Large intestine (tissue), 12 donors: ENCODE measurements at places on chromosomes 13 and 19.
A peak's percentile ranks its signal among the peaks of the same experiment; 100 is the strongest.

GRCh38 chr13:67632590-67632989 lies 402.5 kb upstream of the PCDH9 start:
- DNase-seq = no peak
- H3K36me3 ChIP-seq = no peaks in the 10 kb centered on the region
- H3K4me3 ChIP-seq = no peak overlapping the region
- no peak overlapping the region for H3K27ac ChIP-seq
- H3K4me1 ChIP-seq = no peaks in the 10 kb centered on the region

GRCh38 chr13:74305876-74306275 lies 171.7 kb upstream of the KLF12 start:
- H3K27me3 ChIP-seq = no peaks in the 10 kb centered on the region
- DNase-seq = no peak
- no peaks in the 10 kb centered on the region for H3K36me3 ChIP-seq
- no peaks in the 10 kb centered on the region for H3K4me1 ChIP-seq
- H3K4me3 ChIP-seq = no peak overlapping the region

DNA sequence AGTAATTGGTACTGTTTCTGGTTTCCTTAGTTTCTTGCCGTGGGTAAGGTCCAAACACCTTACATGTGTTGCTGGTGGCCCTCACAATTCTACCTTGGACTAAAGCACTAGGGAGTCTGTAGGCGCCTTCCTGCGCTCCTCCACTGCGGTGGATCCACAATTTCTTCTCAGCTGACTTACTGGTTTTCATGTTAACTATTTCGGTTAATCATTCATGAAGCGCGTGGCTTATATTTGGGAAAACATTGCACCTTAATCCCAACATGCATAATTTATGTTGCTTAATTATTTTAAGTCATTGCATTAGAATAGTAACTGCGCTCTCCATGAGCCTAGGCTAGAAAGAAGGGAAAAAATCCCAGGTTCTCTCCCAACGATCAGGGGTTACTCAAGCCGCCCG lies 37.7 kb downstream of the ARHGEF7 start:
- DNase-seq = peak; percentile 85
- H3K36me3 ChIP-seq = peaks cover 2% of the 10 kb centered on the region
- peak overlapping the region; percentile 78 for H3K4me3 ChIP-seq
- H3K27me3 ChIP-seq = peaks cover 4% of the 10 kb centered on the region
- peaks cover 2% of the 10 kb centered on the region for H3K4me1 ChIP-seq
- peak overlapping the region; percentile 98 for H3K27ac ChIP-seq

DNA sequence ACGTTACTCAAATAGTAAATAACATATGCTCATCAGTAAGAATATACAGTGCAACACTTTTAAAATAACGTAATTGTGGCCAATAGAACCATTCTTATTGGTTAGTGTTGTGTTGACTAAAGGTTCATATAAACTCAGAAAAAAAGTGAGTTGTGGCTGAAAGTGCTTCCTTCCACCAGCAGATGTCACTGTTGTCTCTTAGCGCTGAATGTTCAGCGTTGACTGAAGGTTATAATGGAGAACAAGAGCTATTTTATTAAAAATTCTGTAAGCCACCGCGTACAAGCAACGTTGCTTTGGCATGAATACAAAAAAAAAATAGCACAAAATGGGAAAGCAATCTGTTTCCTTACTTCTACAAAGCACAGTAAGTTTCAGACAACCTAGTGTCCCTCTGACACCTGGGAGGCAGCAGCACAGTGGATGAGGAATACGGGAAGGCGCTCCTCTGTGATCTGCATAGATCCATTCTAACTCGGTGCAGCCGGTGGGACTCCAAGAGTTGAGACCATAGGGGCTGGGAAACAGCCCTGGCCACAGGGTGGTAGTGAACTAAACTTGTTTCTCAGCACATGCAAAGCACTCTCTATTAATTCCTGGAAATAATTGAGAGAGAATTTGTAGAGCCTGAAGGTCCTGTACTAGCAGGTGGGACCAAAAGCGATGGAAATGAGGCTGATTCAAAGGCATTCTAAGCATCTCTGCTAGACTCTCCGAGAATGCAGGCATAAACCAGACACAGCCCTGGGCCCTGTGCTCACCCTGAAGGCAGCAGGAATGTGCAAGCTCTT lies 23.9 kb upstream of the OXGR1 start:
- DNase-seq = no peak
- no peak overlapping the region for H3K27ac ChIP-seq
- H3K4me3 ChIP-seq = no peak overlapping the region
- H3K36me3 ChIP-seq = no peaks in the 10 kb centered on the region
- peaks cover 7% of the 10 kb centered on the region for H3K4me1 ChIP-seq

GRCh38 chr13:60214213-60215055 lies 50.7 kb upstream of the DIAPH3 start:
- no peak overlapping the region for H3K27ac ChIP-seq
- no peak overlapping the region for H3K4me3 ChIP-seq
- H3K27me3 ChIP-seq = no peaks in the 10 kb centered on the region
- DNase-seq = no peak
- H3K36me3 ChIP-seq = no peaks in the 10 kb centered on the region

DNA sequence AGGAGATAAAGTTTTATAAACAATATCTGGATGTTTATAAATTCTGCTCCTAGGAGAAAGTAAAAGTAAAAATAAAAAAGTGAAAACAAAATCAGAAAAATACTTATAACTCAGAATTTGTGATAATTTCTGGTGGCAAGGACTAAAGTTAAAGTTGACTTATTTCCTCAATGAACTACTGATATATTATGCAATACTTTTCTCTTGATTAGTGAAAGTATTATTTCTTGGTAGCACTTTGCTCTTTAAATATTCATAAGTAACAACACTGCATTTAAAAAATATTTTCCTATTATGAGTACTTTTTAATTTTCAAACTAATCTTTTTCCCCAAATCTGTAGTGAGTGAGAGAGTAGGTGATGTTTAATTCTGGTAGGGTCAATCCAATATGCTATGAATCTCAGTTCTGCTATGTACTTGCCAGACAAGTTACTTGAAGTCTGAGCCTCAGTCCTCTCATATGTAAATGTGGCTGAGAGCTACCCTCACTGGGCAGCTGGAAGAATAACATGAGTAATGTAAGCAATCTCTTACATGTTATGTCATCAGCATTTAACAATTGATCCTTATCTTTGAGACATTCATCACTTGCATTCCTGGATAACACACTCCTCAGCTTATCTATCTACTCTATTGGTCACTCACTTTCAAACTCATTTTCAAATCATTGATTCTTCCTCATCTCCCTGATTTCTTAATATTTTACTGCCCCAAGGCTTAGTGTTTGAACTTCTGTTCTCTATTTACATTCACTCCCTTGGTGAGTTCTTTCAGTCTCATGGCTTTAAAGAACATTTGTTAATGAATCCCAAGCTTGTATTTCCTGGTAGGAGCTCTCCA lies 239.0 kb downstream of the RGCC start:
- no peak for DNase-seq
- H3K4me3 ChIP-seq = no peak overlapping the region

DNA sequence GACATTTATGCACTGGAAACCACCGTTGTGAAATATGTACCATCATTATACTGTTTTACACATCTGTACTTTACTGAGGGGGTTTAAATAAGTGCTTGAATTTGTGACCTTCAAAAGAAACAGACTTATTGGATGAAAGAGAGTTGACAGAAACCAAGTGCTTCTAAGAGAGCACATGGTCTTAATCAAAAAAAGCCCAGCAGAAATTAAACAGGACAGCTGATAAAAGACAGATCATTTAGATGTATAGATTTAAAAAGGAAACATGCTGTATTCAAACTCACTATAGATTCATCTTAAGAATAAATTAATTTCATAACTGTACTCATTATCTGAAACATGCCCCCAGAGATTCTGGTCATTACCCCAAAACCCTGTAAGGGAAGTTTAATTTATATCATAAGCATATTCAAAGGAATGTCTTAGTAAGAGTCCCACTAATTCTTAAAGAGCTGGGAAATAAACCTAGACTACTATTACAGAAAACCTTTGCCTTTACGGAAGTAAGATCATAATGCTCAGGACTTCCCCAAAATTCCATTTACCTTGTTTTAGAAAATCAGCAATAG lies 421.8 kb downstream of the DCT start:
- H3K4me1 ChIP-seq = no peaks in the 10 kb centered on the region
- H3K4me3 ChIP-seq = no peak overlapping the region
- H3K27ac ChIP-seq = no peak overlapping the region
- DNase-seq = no peak

DNA sequence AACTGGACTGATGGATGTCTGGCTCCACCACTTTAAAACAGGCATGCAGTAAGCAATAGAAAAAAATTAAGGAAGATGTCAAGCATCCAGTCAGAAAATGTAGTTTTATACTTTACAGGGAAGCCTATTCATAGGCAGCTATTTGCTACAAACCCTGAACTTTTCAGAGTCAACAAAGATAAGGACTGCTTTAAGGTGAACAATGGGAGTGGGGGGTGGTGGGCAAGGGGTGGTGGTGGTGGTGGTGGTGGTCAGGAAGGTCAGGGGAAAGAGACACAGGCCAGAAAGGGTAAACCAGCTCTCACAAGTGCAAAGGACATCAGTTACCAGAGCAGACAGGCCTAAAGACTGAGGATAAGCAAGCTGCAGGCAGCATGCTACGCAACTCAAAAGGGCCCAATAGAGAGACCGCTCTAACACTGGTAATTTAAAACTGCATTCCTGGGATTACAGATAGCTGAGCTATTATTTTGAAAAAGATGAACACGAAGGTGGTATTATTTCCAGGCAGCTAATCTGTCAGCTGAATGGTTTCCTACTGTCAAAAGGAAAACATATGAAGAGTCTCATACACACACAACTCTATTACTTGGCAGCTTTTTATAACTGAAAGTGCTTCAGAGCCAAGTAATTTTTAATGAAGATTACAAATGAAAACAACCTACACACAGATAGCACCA lies 14.8 kb downstream of the BRD4 start:
- no peaks in the 10 kb centered on the region for H3K36me3 ChIP-seq
- H3K4me3 ChIP-seq = no peak overlapping the region
- no peak overlapping the region for H3K27ac ChIP-seq
- no peaks in the 10 kb centered on the region for H3K4me1 ChIP-seq
- H3K27me3 ChIP-seq = no peaks in the 10 kb centered on the region

DNA sequence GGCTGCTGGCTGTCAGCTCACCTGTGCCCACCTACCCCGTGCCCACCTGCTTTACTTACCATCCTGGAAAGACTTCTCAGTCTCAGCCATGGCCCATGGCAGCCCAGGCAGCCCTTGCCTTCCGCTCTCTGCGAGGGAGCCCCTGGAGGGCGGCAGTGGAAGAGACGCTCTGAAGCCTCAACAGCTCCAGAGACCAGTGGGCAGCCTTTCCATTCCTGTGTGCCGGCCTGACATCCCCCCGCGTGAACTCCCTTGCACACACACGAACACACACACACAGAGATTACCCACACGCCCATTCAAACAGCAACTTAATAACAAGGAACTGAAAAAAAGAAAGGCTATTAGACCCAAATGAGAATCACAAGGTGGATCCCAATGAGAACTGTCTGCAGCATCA lies 14.2 kb upstream of the RASA3 start:
- H3K27me3 ChIP-seq = no peaks in the 10 kb centered on the region
- DNase-seq = no peak
- no peak overlapping the region for H3K27ac ChIP-seq
- no peaks in the 10 kb centered on the region for H3K36me3 ChIP-seq
- H3K4me1 ChIP-seq = no peaks in the 10 kb centered on the region

- H3K27me3 ChIP-seq = no peaks in the 10 kb centered on the region
- no peak overlapping the region for H3K4me3 ChIP-seq
- no peak overlapping the region for H3K27ac ChIP-seq
Observed at GRCh38 chr19:47209319-47210179, 21.4 kb downstream of the BBC3 start.

GRCh38 chr13:110518571-110518970 lies 43.0 kb downstream of the RAB20 start:
- no peak for DNase-seq
- H3K27me3 ChIP-seq = no peaks in the 10 kb centered on the region
- peaks cover 49% of the 10 kb centered on the region for H3K4me1 ChIP-seq

DNA sequence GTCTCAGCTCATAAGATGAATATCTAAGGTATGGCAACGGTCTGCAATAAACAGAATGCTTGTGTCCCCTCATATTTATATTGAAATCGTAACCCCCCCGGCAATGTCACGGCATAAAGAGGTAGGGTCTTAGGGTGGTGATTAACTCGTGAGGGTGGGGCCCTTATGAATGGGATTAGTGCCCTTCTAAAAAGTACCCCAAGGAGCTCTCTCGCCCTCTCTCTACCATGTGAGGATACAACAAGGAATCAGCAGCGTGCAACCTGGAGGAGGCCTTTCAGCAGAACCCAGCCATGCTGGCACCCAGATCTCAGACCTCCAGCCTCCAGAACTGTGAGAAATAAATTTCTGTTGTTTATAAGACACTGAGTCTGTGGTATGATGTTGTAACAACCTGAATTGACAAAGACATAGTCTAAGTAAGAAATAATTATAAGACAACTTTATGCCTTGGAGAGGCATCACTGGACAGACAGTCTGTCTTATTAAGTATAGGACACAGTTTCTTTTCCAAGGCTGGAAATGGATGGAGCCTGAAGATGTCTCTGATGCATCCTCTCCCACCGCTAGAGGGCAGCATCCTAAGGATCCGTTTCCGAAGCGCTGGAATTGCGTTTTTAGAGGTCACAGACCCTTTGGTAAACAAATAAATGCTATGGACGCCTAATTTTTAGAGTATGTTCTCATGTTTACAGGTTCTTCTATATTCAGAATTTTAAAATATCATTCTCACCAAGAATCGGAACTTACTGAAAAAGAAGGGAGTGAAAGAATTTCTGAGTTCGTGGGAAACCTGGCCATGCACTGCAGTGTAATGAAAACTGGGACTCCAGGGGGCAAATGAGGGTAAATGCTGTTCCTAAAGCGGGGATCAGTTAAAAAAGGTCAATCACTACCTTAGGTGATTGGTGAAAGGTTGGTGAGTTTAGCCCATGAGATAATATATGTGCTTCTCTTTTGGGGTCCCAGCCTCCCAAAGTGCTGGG lies 13.3 kb upstream of the LEUTX start:
- no peaks in the 10 kb centered on the region for H3K36me3 ChIP-seq
- H3K4me3 ChIP-seq = no peak overlapping the region
- H3K4me1 ChIP-seq = no peaks in the 10 kb centered on the region
- no peak for DNase-seq
- no peak overlapping the region for H3K27ac ChIP-seq

DNA sequence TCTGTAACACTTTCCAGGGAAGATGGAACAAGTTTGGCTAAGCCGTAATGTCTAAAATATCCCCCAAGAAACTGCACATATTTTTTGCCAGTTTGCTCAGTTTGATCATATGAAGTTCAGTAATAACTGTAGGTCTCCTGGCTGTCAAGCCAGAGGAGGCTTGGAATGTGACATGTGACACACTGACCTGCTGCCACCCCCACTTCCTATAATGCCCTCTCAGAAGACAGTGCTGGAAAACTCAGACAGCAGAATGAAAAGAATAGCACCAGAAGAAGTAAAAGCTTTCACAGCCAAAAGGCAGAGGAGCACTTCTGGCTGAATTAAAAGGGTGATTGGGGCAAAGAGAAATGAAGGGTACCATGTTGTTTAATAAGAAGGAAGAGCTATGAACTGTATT lies 67.4 kb upstream of the UBAC2 start:
- no peak overlapping the region for H3K27ac ChIP-seq
- no peak overlapping the region for H3K4me3 ChIP-seq
- H3K27me3 ChIP-seq = peaks cover 6% of the 10 kb centered on the region
- H3K36me3 ChIP-seq = no peaks in the 10 kb centered on the region
- H3K4me1 ChIP-seq = no peaks in the 10 kb centered on the region
